Left lung (tissue), 14 donors: ENCODE measurements at places on chromosomes 1 and 21.

DNA sequence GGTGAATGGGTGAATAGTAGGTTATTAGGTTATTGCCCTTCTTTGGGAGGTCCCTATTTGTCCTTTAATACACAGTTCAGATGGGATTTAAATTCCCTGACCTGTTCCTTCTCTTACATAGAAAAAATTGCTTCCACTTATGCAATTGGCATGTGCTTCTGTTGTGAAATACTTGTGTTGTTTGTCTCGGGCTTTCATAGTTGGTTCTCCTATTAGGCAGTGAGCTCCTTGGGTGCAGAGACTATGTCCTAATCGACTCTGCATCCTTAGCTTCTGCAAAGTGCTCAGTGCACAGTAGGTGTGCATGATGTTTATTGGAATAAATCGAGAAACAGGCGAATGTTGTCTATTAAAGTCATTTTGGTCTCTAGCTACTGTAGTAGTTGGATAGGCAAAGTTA, 1.3 kb upstream of the PDE4B start:
- H3K36me3 ChIP-seq = no peaks in the 10 kb centered on the region
- no peak for DNase-seq
- H3K27me3 ChIP-seq = peaks cover 46% of the 10 kb centered on the region
- no peak overlapping the region for H3K4me3 ChIP-seq

- no peak overlapping the region for H3K4me3 ChIP-seq
- no peak for DNase-seq
- no peak overlapping the region for H3K27ac ChIP-seq
- no peaks in the 10 kb centered on the region for H3K27me3 ChIP-seq
- H3K36me3 ChIP-seq = no peaks in the 10 kb centered on the region
- no peaks in the 10 kb centered on the region for H3K4me1 ChIP-seq
Measured at GRCh38 chr1:72780212-72780611, 497.9 kb upstream of the NEGR1 start.

GRCh38 chr21:24148461-24148860, 1458.8 kb downstream of the MRPL39 start:
- no peak for DNase-seq
- no peak overlapping the region for H3K27ac ChIP-seq
- no peaks in the 10 kb centered on the region for H3K36me3 ChIP-seq
- H3K4me1 ChIP-seq = no peaks in the 10 kb centered on the region

DNA sequence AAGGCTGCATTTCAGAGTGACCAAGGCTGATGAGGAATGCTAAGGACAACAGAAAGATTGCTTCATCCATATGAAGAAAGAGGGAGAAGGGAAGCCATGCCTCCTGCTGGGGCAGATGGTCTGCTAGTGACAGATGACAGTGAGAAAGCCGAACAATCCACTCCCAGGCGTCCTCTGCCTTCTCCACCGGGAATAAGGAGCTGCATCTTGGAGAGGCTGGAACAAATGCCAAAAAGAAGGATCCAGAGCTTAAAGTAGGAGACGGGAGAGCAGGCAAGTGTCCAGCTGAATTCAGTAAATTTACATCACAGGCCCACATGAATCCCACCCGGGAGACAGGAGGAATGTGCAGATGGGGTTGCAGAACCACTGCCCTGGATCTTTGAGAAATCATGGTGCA, 33.4 kb downstream of the DDX20 start:
- H3K27ac ChIP-seq = no peak overlapping the region
- no peaks in the 10 kb centered on the region for H3K36me3 ChIP-seq
- H3K27me3 ChIP-seq = no peaks in the 10 kb centered on the region
- H3K4me3 ChIP-seq = no peak overlapping the region

DNA sequence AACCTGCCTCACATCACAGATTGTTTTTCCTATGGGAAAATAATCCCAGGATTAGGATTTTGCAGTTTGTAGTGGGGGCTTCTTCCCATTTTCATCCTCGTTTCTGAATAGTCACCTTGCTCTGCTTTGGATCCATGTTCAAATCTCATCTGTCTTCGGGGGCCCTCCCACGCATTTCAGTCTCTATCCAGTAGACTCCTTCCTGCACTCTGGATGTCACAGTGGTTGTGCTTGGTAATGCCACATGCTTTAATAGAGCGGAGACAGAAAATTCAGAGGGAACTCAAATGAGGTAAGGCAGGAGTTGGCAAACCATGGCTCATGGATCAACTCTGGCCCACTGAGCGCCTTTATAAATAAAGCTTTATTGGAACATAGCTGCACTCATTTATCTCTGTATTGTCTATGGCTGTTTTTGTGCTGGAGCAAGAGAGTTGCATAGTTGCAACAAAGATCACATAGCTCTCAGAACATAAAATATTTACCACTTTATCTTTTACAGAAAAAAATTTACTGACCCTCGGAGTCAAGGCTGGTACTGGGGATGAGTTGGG, 101.0 kb downstream of the SPATA46 start:
- no peaks in the 10 kb centered on the region for H3K27me3 ChIP-seq
- no peaks in the 10 kb centered on the region for H3K36me3 ChIP-seq
- H3K4me3 ChIP-seq = no peak overlapping the region
- no peaks in the 10 kb centered on the region for H3K4me1 ChIP-seq
- DNase-seq = no peak

- no peak overlapping the region for H3K4me3 ChIP-seq
- peaks cover 9% of the 10 kb centered on the region for H3K27me3 ChIP-seq
- no peaks in the 10 kb centered on the region for H3K36me3 ChIP-seq
- no peak overlapping the region for H3K27ac ChIP-seq
Measured at GRCh38 chr1:17176306-17177061, 28.4 kb upstream of the PADI1 start.

DNA sequence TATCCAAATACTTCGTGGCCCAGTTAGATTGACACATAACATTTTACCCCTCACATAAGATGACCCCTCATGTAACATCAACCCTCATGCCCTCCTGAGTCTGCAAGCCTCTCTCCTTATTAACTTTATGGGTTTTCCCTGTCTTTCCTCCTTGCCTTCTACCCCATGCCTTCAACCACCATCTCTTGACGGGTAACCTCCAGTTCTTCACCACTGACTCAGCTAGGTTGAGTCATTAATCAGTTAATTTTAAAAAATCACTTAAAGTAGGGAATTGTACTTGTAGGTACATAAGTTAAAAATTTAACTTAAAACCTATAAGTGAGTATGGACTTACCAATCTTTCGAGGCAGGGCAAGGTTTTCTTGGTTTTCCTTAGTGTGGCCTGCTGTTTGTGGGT, 330.7 kb downstream of the CAMTA1 start:
- H3K4me3 ChIP-seq = no peak overlapping the region
- H3K4me1 ChIP-seq = no peaks in the 10 kb centered on the region
- no peak for DNase-seq
- no peak overlapping the region for H3K27ac ChIP-seq
- H3K27me3 ChIP-seq = peaks cover under 1% of the 10 kb centered on the region

DNA sequence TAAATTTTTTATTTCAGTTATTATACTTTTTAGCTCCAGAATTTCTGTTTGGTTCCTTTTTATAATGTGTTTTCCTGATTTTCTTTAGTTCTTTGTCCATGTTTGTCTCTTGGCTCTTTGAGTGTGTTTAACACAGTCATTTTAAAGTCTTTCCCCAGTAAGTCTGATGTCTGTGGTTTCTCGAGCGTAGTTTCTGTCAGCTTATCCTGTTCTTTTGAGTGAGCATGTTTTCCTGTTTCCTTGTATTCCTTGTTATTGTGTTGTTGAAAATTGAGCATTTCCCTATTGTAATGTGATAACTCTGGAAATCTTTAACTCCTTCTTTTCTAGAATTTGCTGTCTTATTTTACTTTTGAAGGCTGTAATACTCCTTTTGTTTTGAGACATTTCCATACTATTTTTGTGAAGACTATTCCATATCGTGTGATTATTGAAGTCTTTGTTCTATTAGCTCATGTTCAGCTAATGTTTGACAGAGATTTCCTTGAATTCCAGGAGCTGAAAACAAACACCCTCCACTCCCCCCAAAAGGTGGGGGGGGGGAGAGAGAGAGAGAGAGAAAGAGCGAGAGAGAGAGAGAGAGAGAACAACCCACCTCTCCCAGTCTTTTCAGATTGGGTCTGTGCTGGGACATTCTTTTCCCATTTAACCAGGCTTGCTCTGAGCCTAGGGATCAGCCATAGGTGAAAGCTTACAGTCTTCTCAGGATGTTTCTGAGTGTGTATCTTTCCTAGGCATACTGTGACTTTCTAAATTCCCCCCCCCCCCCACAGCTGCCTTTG, 38.3 kb downstream of the SDCCAG8 start:
- peaks cover 43% of the 10 kb centered on the region for H3K36me3 ChIP-seq
- no peak for DNase-seq
- H3K4me1 ChIP-seq = peaks cover 5% of the 10 kb centered on the region
- H3K4me3 ChIP-seq = no peak overlapping the region

GRCh38 chr1:11458811-11459275, 20.1 kb upstream of the DISP3 start:
- no peak overlapping the region for H3K4me3 ChIP-seq
- H3K4me1 ChIP-seq = no peaks in the 10 kb centered on the region
- peaks cover 87% of the 10 kb centered on the region for H3K27me3 ChIP-seq
- no peaks in the 10 kb centered on the region for H3K36me3 ChIP-seq
- H3K27ac ChIP-seq = no peak overlapping the region
- DNase-seq = no peak

GRCh38 chr1:229531326-229531725, 23.2 kb upstream of the NUP133 start:
- H3K4me1 ChIP-seq = no peaks in the 10 kb centered on the region
- H3K27me3 ChIP-seq = no peaks in the 10 kb centered on the region
- no peak overlapping the region for H3K27ac ChIP-seq
- no peak for DNase-seq
- H3K36me3 ChIP-seq = no peaks in the 10 kb centered on the region

DNA sequence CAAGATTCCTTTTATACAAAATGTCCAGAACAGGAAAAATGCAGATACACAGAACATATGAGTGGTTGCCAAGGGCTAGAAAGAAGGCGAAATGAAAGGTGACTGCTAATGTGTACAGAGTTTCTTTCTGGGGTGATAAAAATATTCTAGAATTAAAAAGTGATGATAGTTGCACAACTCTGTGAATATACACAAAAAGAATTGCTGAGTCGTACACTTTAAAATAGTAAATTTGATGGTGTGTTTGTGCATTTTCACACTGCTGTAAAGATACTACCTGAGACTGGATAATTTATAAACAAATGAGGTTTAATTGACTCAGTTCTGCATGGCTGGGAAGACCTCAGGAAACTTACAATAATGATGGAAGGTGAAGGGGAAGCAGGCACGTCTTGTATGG, 23.9 kb downstream of the KLHDC7A start:
- H3K4me3 ChIP-seq = no peak overlapping the region
- no peaks in the 10 kb centered on the region for H3K4me1 ChIP-seq
- no peak for DNase-seq
- no peak overlapping the region for H3K27ac ChIP-seq
- no peaks in the 10 kb centered on the region for H3K36me3 ChIP-seq

- peak overlapping the region; percentile 84 for H3K27ac ChIP-seq
- no peaks in the 10 kb centered on the region for H3K27me3 ChIP-seq
- peaks cover 23% of the 10 kb centered on the region for H3K4me1 ChIP-seq
- peak overlapping the region; percentile 72 for H3K4me3 ChIP-seq
- peak; percentile 87 for DNase-seq
Measured at GRCh38 chr1:39575191-39576015, 1.2 kb downstream of the PABPC4 start.

- H3K27ac ChIP-seq = no peak overlapping the region
- H3K36me3 ChIP-seq = peaks cover 38% of the 10 kb centered on the region
- no peaks in the 10 kb centered on the region for H3K27me3 ChIP-seq
- DNase-seq = no peak
- no peaks in the 10 kb centered on the region for H3K4me1 ChIP-seq
Measured at GRCh38 chr1:215612391-215612790, 45.3 kb downstream of the KCTD3 start.

- no peak for DNase-seq
- H3K36me3 ChIP-seq = no peaks in the 10 kb centered on the region
- H3K4me1 ChIP-seq = peaks cover 74% of the 10 kb centered on the region
- no peak overlapping the region for H3K27ac ChIP-seq
Measured at GRCh38 chr1:51263147-51263877, 27.2 kb downstream of the RNF11 start.

DNA sequence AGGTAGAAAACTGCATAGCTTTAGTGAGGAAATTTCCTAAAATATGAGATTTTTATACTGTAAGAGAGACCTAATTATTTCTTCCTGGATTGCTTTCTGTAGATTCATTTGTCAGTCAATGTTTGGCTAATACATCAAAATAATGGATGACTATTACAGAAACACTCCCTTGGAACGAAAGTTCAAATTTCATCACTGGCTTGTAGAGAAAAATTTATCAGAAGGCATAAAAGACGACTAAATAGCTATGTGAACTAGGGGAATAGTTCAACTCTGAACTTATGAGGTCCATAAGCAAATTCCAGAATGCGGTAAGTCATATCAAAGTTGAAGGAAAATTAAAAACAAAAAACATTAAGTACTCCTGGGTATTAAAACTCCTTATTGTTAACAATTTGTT, 36.0 kb downstream of the WNT2B start:
- no peaks in the 10 kb centered on the region for H3K4me1 ChIP-seq
- H3K4me3 ChIP-seq = no peak overlapping the region
- DNase-seq = no peak
- no peaks in the 10 kb centered on the region for H3K36me3 ChIP-seq
- no peaks in the 10 kb centered on the region for H3K27me3 ChIP-seq

DNA sequence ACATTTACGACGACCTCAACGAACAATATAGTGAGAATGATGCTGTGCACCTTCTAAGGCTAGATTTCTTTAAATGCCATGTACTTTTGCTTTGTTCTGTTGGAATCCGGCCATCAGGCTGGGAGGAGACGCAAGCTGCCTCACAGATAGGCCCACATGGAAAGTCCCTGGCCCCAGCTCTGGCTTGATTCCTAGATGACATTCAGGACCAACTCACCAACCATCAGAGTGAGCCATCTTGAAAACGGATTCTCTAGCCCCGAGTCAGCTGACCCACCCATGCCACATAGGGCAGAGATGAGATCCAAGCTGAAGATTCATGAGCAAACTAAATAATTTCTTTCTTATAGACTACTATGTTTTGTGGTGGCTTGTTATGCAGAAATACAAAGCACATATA, 164.4 kb downstream of the ZNF281 start:
- peaks cover 8% of the 10 kb centered on the region for H3K27me3 ChIP-seq
- DNase-seq = no peak
- no peak overlapping the region for H3K4me3 ChIP-seq
- H3K27ac ChIP-seq = no peak overlapping the region

DNA sequence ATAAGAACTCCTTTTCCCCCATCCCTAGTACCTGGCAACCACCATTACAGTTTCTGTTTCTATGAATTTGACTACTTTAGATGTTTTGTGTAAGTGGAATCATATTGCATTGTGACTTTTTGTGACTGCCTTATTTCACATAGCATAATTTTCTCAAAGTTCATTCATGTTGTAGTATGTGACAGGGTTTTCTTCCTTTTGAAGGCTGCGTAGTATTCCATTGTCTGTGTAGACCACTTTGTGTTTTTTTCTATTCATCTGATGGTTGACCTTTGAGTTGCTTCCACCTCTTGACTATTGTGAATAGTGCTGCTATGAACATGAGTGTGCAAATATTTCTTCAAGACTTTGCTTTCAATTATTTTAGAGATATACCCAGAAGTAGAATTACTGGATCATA, 225.8 kb upstream of the L1TD1 start:
- H3K27me3 ChIP-seq = no peaks in the 10 kb centered on the region
- no peaks in the 10 kb centered on the region for H3K4me1 ChIP-seq
- no peak overlapping the region for H3K4me3 ChIP-seq
- DNase-seq = no peak
- H3K27ac ChIP-seq = no peak overlapping the region
